ENCODE measurements at places on chromosomes 12 and 14.

DNA sequence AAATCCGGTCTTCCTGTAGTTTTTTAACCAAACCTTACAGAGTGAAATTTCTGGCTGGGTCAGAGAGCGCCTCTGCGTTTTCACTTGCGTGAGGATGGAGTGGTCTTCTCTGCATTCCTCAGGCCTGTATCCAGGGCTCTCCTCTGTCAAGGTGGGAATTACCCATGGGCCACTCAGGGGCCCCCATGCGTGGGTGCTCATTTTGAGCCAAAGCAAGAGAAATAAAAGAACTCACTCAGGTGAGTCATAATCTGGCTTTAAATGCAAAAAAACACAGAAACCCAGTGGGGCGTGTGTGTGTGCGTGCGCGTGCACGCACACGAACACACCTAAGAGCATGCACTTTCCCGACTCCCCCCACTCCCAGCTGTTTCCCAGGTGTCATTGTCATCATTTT lies 104.0 kb upstream of the PWP1 start:
- DNase-seq = no peak

DNA sequence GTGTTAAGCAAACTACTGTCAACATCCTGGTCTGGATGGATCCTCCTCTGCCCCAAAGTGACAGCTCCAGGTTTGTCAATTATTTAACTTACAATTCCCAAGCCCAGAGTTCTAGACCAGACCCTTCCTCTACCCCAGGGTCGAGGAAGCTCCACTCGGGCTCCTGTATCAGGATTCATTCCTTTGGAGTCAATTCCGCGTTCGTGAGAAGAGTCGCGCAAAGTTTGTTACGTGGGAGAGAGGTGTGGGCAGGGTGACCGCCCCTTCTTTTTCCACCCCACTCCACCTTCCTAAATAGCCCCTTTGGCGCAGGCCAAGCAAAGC lies 479 bp downstream of the SEL1L start:
- no peak for DNase-seq

DNA sequence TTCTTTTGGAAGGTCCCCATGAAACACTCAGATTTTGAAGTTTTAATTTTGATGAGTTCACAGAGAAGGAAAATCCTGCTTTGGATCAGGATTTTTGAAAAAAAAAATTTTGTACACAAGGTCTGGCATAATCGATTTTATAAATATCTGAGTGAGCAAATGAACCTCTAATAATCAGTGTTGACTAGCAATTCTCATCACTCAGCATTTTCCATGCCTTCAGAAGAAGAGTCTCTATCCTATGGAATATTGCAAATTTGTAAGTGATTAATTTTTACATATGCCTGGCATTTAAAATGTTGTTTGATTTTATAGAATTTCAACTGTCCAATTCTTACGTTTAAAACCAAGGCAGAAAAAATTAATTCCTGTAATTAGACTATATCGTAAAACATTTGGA lies 30.5 kb upstream of the REP15 start:
- no peak for DNase-seq

GRCh38 chr14:60092526-60092920 lies 800 bp downstream of the PCNX4 start:
- DNase-seq = peak; percentile 23

DNA sequence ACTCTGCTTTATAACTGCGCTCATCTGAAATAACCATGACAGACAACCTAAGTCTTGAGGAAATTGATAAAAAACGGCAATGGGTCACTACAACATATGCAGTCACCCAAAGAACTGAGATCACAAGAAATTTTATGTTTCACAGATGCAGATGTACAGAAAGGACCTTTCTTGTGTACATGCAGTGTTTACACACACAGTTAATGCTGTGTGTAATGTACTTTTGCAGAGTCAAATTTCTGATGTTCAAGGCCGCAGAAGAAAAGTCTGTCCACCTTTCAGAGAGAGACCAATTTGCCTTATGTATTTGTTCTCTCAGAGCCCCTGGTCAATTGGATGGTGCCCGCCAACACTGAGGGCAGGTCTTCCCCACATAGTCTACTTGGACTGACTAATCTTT lies 23.0 kb upstream of the TBK1 start:
- DNase-seq = no peak

- DNase-seq = no peak
Measured at GRCh38 chr12:1531654-1532374, 62.6 kb downstream of the FBXL14 start.

GRCh38 chr12:113246478-113247122 lies 25.3 kb downstream of the TPCN1 start:
- no peak for DNase-seq

- no peak for DNase-seq
Measured at GRCh38 chr12:70925539-70925938, 5.0 kb upstream of the PTPRR start.

GRCh38 chr14:95519699-95520098 lies 3.2 kb upstream of the SYNE3 start:
- peak; percentile 72 for DNase-seq

GRCh38 chr12:53485955-53486735 lies 13.1 kb downstream of the MAP3K12 start:
- DNase-seq = no peak

DNA sequence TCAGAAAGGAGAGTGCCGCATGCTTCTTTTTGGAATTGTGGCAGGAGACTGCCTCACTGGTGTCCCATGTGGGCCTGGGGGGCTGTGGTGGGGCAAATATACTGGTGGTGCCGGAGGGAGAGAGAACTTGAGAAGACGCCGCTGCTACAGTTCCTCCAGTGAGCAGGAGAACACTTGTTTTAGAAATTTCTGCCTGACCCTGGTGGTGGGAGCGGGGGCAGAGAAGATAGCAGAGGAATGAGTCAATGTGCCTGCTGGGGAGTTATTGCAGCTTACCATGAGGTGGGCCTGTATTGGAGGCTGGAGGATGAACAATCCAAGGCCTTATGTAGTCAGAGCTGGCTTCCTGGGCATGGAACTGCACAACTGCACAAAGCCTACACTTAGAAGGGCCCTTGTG lies 211.8 kb downstream of the SNAPC1 start:
- no peak for DNase-seq

GRCh38 chr12:41905073-41905758 lies 239.5 kb downstream of the GXYLT1 start:
- no peak for DNase-seq

GRCh38 chr12:14614704-14615121 lies 47.0 kb upstream of the PLBD1 start:
- DNase-seq = no peak
